ENCODE measurements at places on chromosomes 2 and 18. TPM values are rescaled to one million over a fixed set of nuclear protein-coding genes. Genes with fewer than 3 reads are reported as not detected.
A peak's percentile ranks its signal among the peaks of the same experiment; 100 is the strongest.

DNA sequence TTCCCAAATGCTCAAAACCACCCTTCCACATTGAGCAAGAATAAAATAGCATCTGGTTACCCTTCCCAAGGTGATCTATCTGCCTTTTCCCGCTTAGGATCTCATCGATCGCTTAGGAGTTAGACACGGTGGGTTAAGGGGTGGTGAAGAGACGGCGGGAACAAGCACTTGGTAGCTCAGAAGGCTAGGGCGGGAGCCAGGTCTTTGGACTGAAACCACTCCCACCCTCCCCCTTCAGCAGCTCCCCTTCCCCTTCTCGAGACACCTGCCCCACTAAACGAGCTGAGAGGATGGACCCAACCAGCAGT, 513 bp downstream of the THOC1 start:
- DNase-seq, result no peak
- no peaks in the 10 kb centered on the region for H3K27me3 ChIP-seq
- H3K4me3 ChIP-seq, result peak overlapping the region; percentile 100
- peak overlapping the region; percentile 100 for H3K27ac ChIP-seq
- peaks cover 37% of the 10 kb centered on the region for H3K36me3 ChIP-seq

GRCh38 chr2:208012449-208012848, 12.9 kb downstream of the PLEKHM3 start:
- no peaks in the 10 kb centered on the region for H3K36me3 ChIP-seq
- H3K27me3 ChIP-seq, result no peaks in the 10 kb centered on the region
- H3K4me3 ChIP-seq, result no peak overlapping the region
- no peak overlapping the region for H3K27ac ChIP-seq

GRCh38 chr2:236298924-236299475, 34.8 kb upstream of the ASB18 start:
- H3K27me3 ChIP-seq, result peaks cover 52% of the 10 kb centered on the region
- no peak for DNase-seq
- H3K36me3 ChIP-seq, result no peaks in the 10 kb centered on the region
- H3K27ac ChIP-seq, result no peak overlapping the region

- no peak for DNase-seq
- H3K4me1 ChIP-seq, result peaks cover 11% of the 10 kb centered on the region
- no peaks in the 10 kb centered on the region for H3K27me3 ChIP-seq
- no peak overlapping the region for H3K4me3 ChIP-seq
Observed at GRCh38 chr2:3432693-3433338, 53.3 kb downstream of the TRAPPC12 start.

Gene SS18
- total RNA-seq, result 103 TPM

- H3K4me1 ChIP-seq, result no peaks in the 10 kb centered on the region
- DNase-seq, result no peak
- H3K36me3 ChIP-seq, result peaks cover 4% of the 10 kb centered on the region
Observed at GRCh38 chr18:48866028-48866733, 84.6 kb downstream of the SMAD7 start.

GRCh38 chr2:164044622-164045021, 308.8 kb upstream of the FIGN start:
- DNase-seq, result peak; percentile 79
- H3K4me1 ChIP-seq, result no peaks in the 10 kb centered on the region
- H3K27ac ChIP-seq, result no peak overlapping the region
- H3K4me3 ChIP-seq, result no peak overlapping the region
- H3K36me3 ChIP-seq, result no peaks in the 10 kb centered on the region

GRCh38 chr2:7012141-7012764, 95.0 kb downstream of the RNF144A start:
- peaks cover 18% of the 10 kb centered on the region for H3K4me1 ChIP-seq
- no peak overlapping the region for H3K4me3 ChIP-seq

DNA sequence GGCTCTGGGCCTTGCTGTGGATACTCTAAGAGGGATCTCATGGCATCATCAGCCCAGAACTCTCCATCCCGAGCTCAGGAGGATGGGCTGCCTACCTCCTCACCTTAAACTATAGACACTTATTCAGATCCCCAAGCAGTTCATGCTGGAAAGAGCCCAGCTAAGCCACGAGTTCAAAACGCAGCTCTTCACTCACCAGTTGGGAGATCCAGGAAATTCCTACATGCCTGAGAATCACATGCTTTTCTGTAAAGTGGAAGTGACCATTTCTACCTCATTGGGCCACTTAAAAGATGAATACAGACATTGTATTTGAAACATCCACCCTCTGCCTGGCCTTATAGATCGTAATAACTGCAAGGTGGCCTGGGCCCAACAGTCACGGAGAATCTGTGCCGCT, 6.6 kb downstream of the ATOH8 start:
- H3K4me3 ChIP-seq, result no peak overlapping the region
- H3K27me3 ChIP-seq, result peaks cover 17% of the 10 kb centered on the region
- no peaks in the 10 kb centered on the region for H3K36me3 ChIP-seq
- H3K27ac ChIP-seq, result no peak overlapping the region
- H3K4me1 ChIP-seq, result peaks cover 15% of the 10 kb centered on the region

Gene CCDC121
- total RNA-seq, result 0.61 TPM

Gene SERPINB4
- not detected for total RNA-seq

- peak overlapping the region; percentile 99 for H3K27ac ChIP-seq
- H3K36me3 ChIP-seq, result peaks cover 6% of the 10 kb centered on the region
- DNase-seq, result no peak
- H3K4me3 ChIP-seq, result peak overlapping the region; percentile 74
Observed at GRCh38 chr18:3624546-3624934, 174.6 kb downstream of the TGIF1 start.

DNA sequence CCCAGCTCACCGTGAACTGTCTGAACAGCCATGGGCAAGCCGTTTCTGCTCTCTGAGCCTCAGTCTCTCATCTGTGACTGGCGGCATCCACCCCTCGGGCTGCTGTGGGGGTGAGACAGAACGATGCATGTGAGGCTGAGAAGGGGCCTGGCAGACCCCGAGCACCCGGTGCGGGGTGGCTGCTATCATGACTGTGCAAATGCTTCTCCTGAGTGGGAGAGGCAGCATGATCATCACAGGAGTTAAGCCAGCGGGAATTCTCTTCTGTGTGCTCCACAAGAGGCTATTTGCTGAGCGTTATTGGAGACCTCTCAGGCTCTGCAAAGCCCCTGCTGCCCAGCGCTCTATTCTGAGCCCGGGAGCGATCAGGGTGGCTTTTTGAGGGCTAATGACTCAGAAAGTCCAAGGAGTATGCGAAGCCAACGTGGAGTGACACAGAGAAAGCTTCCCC, 45.8 kb upstream of the ID2 start:
- H3K4me3 ChIP-seq, result no peak overlapping the region
- H3K4me1 ChIP-seq, result no peaks in the 10 kb centered on the region
- no peaks in the 10 kb centered on the region for H3K36me3 ChIP-seq
- no peak overlapping the region for H3K27ac ChIP-seq
- no peak for DNase-seq

Gene B4GALT6
- total RNA-seq, result 6.0 TPM

- H3K36me3 ChIP-seq, result no peaks in the 10 kb centered on the region
- no peak overlapping the region for H3K27ac ChIP-seq
- H3K4me1 ChIP-seq, result peaks cover 4% of the 10 kb centered on the region
- no peaks in the 10 kb centered on the region for H3K27me3 ChIP-seq
- DNase-seq, result peak; percentile 66
- H3K4me3 ChIP-seq, result no peak overlapping the region
Observed at GRCh38 chr18:33821503-33821902, 243.5 kb downstream of the ASXL3 start.

DNA sequence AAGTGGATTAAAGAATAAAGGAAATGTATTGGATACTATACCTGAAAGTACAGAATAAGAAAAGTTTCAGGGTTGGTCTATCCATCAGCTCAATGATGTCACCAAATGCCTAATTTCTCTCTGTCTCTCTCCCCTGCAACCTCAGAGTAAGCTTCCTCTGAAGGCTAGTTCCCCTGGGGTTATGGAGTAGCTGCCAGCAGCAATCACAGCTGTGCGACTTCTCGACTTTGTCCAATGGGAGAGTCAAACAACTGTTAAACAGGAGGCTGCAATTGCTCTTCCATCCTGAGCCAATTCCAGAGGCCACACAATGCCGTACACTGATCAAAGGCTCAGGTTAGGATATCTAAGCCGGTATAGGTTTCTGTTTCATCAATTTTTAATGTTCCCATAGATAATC, 95.3 kb upstream of the FANCL start:
- no peak for DNase-seq
- no peaks in the 10 kb centered on the region for H3K36me3 ChIP-seq
- no peaks in the 10 kb centered on the region for H3K27me3 ChIP-seq
- no peak overlapping the region for H3K4me3 ChIP-seq
- H3K27ac ChIP-seq, result no peak overlapping the region
- H3K4me1 ChIP-seq, result no peaks in the 10 kb centered on the region

DNA sequence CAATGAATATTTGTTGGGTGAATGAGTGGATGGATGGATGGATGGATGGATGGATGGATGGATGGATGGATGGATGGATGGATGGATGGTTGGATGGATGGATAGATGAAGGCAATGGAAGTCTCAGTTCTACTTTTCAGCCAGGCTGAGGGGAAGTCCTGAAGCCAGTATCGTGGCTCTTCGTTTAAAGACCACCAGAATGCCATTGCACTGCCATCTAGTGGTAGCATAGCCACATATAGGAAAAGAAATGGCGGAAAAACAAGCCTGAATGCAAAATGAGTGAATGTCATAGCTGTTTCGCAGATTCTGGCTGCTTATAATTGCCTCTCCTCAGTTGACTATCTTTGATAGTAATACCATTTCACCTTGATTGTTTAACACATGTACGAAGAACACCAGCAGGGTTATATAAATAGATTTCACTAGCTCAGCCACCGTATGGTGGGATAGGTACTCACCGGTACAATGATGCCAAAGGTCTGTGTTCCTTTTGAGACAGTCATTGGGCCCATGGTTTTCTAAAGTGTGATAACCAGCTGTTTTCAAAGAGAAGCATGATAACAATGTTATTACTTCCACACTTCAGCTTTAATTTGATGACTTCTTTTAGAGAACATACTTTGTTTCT, 62.3 kb upstream of the GREB1L start:
- no peaks in the 10 kb centered on the region for H3K27me3 ChIP-seq
- no peaks in the 10 kb centered on the region for H3K4me1 ChIP-seq
- no peaks in the 10 kb centered on the region for H3K36me3 ChIP-seq

Gene CPLX4
- total RNA-seq, result not detected

Gene AQP12B
- total RNA-seq, result not detected

DNA sequence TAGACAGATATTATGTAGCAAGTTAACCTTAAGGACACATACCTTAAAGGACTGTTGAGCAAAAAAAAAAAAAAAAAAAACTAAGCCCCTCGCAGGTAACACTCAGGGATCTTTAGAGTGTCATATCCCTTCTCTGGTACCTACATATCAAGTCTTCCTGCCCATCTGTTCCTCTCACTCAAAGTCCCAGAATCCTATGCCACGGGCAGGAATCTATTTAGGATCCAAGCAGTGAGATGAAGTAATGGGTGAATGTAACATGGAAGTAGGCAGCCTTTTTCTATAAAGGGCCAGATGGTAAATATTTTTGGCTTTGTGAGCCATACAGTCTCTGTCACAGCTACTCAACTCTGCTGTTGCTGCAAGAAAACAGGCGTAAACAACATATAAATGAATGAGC, 496.7 kb downstream of the STK39 start:
- no peak for DNase-seq
- no peak overlapping the region for H3K4me3 ChIP-seq
- H3K27ac ChIP-seq, result no peak overlapping the region
- peaks cover 20% of the 10 kb centered on the region for H3K27me3 ChIP-seq
- H3K36me3 ChIP-seq, result no peaks in the 10 kb centered on the region

Gene ONECUT2
- 0.49 TPM for total RNA-seq

Gene MARCO
- total RNA-seq, result 2.4 TPM

DNA sequence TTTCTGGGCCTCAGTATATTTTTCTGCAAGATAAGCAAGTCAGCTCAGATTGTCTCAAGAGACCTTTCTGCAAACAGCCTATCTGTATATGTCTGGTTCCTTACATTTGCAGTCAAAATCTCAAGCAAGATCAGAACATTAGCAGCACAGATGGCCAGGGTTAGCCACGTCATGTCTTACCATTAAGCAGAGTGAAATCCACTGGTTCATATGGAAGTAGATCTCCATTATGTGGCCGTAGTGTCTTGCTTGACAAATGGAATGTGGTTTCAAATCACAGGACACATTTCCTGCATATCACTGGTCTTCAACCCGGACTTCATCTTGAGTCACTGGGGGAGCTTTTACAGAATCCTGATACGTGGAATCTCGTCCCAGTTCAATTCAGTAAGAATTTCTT, 500.2 kb downstream of the FBXO15 start:
- no peak for DNase-seq
- H3K36me3 ChIP-seq, result no peaks in the 10 kb centered on the region
- peak overlapping the region; percentile 63 for H3K27ac ChIP-seq
- no peaks in the 10 kb centered on the region for H3K27me3 ChIP-seq

Gene CRYGD
- total RNA-seq, result not detected

DNA sequence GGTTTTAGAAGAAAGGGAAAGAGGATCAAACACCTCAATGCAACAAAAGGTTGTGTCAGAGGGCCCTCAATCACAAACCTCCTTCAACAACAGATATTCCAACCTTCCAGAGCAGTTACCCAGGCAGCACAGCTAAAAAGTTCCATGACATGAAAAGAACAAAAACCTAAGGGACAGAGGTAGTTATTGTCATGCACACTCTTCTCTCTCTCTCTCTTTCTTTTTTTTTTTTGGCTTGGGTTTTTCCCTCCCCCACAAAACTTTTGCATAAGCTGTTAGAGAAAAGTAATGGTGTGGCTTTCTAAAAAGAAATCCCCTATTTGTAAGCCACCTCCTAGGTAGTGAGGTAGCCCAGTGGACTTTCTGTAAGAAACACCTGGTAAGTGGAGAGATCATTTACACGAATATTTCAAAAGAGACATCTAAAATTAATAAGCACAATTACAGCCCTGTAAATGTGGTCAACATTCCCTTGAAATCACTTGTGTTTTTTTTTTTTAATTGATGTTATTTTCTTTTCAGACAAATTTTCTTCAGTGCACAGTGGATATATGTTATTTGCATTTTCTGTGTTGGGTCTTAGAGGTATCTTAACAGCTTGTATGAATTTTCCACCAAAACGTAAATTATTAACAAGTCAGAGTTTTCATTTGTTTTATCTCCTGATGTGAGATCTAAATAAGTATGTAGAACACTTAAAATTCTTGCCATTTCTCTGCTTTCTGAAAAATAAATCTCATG, 48.4 kb downstream of the ZEB2 start:
- no peaks in the 10 kb centered on the region for H3K27me3 ChIP-seq
- H3K4me3 ChIP-seq, result no peak overlapping the region
- DNase-seq, result no peak
- peaks cover 8% of the 10 kb centered on the region for H3K4me1 ChIP-seq
- H3K27ac ChIP-seq, result no peak overlapping the region

- no peak overlapping the region for H3K27ac ChIP-seq
- H3K4me3 ChIP-seq, result no peak overlapping the region
- H3K27me3 ChIP-seq, result no peaks in the 10 kb centered on the region
- no peaks in the 10 kb centered on the region for H3K4me1 ChIP-seq
Observed at GRCh38 chr2:30677231-30677630, 130.0 kb downstream of the CAPN13 start.

Gene CHST9
- total RNA-seq, result not detected

GRCh38 chr2:109538546-109538945, 75.2 kb downstream of the SEPTIN10 start:
- no peaks in the 10 kb centered on the region for H3K36me3 ChIP-seq
- H3K4me3 ChIP-seq, result no peak overlapping the region
- no peaks in the 10 kb centered on the region for H3K4me1 ChIP-seq
- DNase-seq, result no peak
- H3K27ac ChIP-seq, result no peak overlapping the region
- H3K27me3 ChIP-seq, result no peaks in the 10 kb centered on the region

Gene WNT10A
- total RNA-seq, result not detected

Gene GALR1
- total RNA-seq, result not detected

Gene ANKRD30BL
- not detected for total RNA-seq

Gene HDLBP
- 670 TPM for total RNA-seq
